ENCODE measurements at places on chromosomes 11 and 22. TPM values are rescaled to one million over a fixed set of nuclear protein-coding genes. Genes with fewer than 3 reads are reported as not detected.

GRCh38 chr11:44466531-44467205 lies 98.8 kb upstream of the CD82 start:
- DNase-seq, result no peak

GRCh38 chr22:21634844-21635243 lies 2.3 kb downstream of the CCDC116 start:
- no peak for DNase-seq

The SLCO2B1 gene
- total RNA-seq, result not detected

The CAPN5 gene
- 9.8 TPM for total RNA-seq

The KDM4D gene
- total RNA-seq, result 3.2 TPM

DNA sequence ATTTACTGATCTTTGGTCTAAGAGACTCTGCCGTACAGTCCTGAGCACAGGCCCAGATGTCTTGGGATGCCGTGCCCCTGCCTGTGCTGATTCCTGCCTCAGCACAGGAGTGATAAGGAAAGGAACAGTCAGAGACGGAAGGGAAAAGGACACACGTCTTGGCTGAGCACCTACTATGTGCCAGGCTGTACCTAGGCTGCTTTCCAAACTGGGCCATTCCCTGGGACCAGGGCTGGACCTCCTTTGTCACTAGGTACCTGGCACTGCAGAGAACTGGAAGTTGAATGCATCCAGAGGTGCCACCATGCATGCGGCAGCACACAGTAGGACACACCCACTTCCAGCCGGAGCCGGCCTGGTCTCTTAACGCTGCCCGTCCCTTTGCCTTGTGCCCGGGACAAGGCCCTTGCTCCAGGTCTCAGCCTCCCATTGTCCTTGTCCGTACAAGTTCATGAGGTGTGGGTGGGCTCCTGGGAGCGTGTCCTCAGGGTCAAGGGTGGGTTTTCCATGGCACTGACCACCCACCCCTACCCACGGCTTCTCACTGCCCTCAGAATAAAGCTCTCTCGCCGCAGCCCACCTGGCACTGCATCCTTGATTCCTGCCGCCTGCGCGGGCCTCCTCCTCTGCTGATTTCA lies 1.1 kb upstream of the SSTR3 start:
- DNase-seq, result no peak

The CD3G gene
- total RNA-seq, result not detected

Measured in HT1080 (cell line).